ENCODE measurements at places on chromosomes 3 and 15. TPM values are rescaled to one million over a fixed set of nuclear protein-coding genes. Genes with fewer than 3 reads are reported as not detected.

- no peaks in the 10 kb centered on the region for H3K27me3 ChIP-seq
- DNase-seq, result no peak
- H3K36me3 ChIP-seq, result no peaks in the 10 kb centered on the region
- H3K4me1 ChIP-seq, result peaks cover 6% of the 10 kb centered on the region
Measured at GRCh38 chr15:71162309-71162708, 47.0 kb downstream of the THSD4 start.

- DNase-seq, result no peak
- no peaks in the 10 kb centered on the region for H3K27me3 ChIP-seq
- H3K27ac ChIP-seq, result no peak overlapping the region
Measured at GRCh38 chr15:42289166-42289565, 15.9 kb upstream of the TMEM87A start.

GRCh38 chr15:64247906-64248541 lies 85.2 kb upstream of the PPIB start:
- H3K27me3 ChIP-seq, result no peaks in the 10 kb centered on the region
- H3K4me3 ChIP-seq, result no peak overlapping the region
- no peaks in the 10 kb centered on the region for H3K36me3 ChIP-seq
- H3K4me1 ChIP-seq, result peaks cover 51% of the 10 kb centered on the region
- peak overlapping the region; percentile 59 for H3K27ac ChIP-seq

DNA sequence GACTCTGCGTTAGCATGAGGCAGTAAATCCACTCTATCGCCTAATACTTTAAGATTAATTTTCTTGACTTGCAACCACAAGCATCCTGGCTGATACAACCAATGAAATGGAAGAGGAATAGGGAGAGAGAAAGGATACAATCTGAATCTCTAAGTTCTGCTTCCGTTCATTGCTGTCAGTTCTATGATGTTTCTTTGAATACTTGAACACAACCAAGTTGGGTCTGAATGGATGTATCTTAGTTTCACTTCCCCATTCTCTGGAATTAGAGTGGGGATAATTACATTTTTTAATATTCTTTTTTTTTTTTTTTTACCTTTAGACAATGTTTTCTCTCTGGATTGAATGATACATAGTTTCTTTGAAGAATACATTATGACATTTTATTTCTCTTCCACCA lies 22.9 kb downstream of the PDE8A start:
- no peak overlapping the region for H3K27ac ChIP-seq
- no peaks in the 10 kb centered on the region for H3K27me3 ChIP-seq
- H3K4me1 ChIP-seq, result peaks cover 16% of the 10 kb centered on the region

DNA sequence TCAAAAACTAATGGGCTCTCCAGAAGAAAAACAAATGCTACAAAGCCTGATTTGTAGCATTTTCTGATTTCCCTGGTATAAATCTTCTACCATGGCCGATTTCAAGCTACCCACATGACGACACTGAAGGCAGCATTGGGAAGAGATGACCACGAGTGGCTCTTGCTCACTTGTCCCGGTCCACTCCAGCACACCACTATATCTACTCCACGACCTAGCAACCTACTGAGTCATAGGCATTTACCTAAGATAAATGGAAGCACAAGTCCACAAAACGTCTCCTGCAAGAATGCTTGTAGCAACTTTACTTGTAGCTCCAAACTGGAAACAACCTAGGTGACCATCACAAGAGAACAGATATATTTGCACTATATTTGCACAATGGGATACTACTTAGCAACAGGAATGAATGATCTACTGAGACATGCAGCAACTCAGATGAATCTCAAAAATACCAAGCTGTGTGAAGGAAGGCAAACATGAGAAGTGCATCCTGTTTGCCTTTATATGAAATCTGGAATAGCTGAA lies 60.8 kb upstream of the HES1 start:
- H3K36me3 ChIP-seq, result no peaks in the 10 kb centered on the region
- peaks cover 28% of the 10 kb centered on the region for H3K4me1 ChIP-seq
- no peak overlapping the region for H3K4me3 ChIP-seq
- no peaks in the 10 kb centered on the region for H3K27me3 ChIP-seq

GRCh38 chr15:95017666-95018328 lies 786.4 kb downstream of the MCTP2 start:
- H3K4me3 ChIP-seq, result no peak overlapping the region
- no peaks in the 10 kb centered on the region for H3K4me1 ChIP-seq
- DNase-seq, result peak; percentile 25

DNA sequence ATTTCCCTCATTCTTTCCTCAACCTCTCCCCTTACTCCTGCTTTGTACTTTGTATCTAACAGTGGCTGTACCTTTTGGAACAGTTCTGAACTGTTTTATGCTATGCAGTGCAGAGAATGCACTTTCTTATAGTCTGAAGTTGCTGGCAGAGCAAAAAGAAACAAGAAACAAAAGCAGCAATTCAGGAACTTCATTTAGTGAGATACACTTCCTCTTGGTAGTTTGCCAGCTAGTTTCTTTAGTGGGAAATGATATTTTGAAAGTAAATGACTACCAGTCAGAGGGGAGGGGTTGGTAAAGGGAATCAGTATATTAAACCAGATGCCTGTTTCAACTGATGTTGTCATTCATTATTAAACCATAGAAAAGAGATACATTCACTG lies 55.0 kb upstream of the CHD2 start:
- no peak overlapping the region for H3K27ac ChIP-seq
- no peak overlapping the region for H3K4me3 ChIP-seq
- H3K27me3 ChIP-seq, result no peaks in the 10 kb centered on the region
- no peak for DNase-seq
- no peaks in the 10 kb centered on the region for H3K36me3 ChIP-seq

DNA sequence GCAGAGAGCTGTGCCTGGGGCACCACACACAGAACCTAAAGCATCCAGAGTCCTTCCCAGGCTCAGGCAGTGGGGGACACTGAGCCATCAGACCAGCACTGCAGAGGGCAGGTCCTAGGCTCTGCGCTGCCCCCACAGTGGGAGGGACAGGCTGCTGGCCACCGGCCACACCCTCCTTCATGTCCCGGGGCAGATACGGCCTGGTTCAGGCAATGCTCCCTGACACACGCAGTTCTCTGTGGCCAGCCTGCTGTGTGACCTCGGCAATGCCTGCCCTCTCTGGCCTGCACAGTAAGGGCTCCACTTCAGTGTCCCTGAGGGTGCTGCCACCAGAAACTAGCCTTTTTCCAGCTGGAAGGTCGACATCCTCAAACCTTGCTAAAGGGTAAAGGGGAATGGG lies 12.4 kb downstream of the LINGO1 start:
- no peak for DNase-seq
- no peak overlapping the region for H3K4me3 ChIP-seq
- H3K4me1 ChIP-seq, result no peaks in the 10 kb centered on the region
- H3K27me3 ChIP-seq, result no peaks in the 10 kb centered on the region
- no peak overlapping the region for H3K27ac ChIP-seq

DNA sequence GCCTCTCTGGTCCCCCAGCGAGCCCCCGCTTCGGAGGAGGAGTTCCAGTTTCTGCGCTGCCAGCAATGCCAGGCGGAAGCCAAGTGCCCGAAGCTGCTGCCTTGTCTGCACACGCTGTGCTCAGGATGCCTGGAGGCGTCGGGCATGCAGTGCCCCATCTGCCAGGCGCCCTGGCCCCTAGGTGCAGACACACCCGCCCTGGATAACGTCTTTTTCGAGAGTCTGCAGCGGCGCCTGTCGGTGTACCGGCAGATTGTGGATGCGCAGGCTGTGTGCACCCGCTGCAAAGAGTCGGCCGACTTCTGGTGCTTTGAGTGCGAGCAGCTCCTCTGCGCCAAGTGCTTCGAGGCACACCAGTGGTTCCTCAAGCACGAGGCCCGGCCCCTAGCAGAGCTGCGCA lies 3.5 kb downstream of the PML start:
- peaks cover 47% of the 10 kb centered on the region for H3K36me3 ChIP-seq
- H3K27ac ChIP-seq, result no peak overlapping the region
- no peaks in the 10 kb centered on the region for H3K27me3 ChIP-seq
- peaks cover 28% of the 10 kb centered on the region for H3K4me1 ChIP-seq
- no peak for DNase-seq

- peaks cover 3% of the 10 kb centered on the region for H3K4me1 ChIP-seq
- no peak overlapping the region for H3K27ac ChIP-seq
- H3K36me3 ChIP-seq, result no peaks in the 10 kb centered on the region
- no peak overlapping the region for H3K4me3 ChIP-seq
- H3K27me3 ChIP-seq, result peaks cover 45% of the 10 kb centered on the region
Measured at GRCh38 chr3:53495146-53495519, 722 bp downstream of the CACNA1D start.

DNA sequence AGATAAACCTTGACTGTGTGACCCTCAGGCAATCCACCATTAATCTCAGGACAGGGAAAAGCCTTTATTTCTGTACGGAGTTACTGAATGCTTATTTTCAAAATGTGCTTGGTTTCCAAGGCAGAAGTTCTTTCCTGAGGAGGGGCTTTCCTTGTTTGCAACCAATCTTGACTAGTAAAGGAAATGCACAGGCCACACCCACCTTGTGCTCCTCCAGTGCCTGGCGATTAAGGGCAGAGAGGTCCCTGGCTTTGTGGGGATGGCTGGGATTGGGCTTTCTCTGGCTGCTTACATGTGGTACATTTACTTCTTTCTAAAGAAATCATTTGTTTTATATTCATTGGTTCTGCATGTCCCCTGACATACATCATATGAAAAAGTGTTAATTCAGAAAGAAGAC lies 47.8 kb downstream of the ZNF621 start:
- H3K36me3 ChIP-seq, result no peaks in the 10 kb centered on the region
- H3K27ac ChIP-seq, result no peak overlapping the region
- no peaks in the 10 kb centered on the region for H3K27me3 ChIP-seq
- H3K4me1 ChIP-seq, result no peaks in the 10 kb centered on the region
- no peak for DNase-seq

ST8SIA2 gene
- total RNA-seq, result 3.9 TPM

FANCD2OS gene
- not detected for total RNA-seq

IL17RD gene
- total RNA-seq, result not detected

TCAIM gene
- total RNA-seq, result 18.6 TPM

TTLL13 gene
- not detected for total RNA-seq

SAMD7 gene
- not detected for total RNA-seq

UBXN7 gene
- 11.2 TPM for total RNA-seq

Data from SJSA1 (cell line).